Retina (tissue), 1 donor: ENCODE measurements at places on chromosomes 12 and 14.
A peak's percentile ranks its signal among the peaks of the same experiment; 100 is the strongest.

DNA sequence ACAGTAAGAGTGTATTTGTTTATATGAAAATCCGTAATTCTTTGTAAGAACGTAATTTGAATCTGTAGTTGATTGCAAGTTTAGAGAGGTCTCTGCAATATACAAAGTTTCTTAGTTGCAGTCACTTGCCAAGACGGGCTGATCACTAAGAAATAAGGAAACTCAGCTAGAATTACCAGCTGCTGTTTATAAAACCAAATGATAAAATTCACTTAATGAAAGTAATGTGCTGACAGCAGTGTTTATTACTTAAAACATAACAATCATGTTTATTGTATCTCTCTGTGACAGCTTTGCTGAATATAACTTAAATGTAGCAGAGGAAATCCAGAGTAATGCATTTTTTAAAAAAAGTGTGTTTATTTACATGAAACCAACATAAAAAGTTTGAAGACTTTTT, 31.2 kb downstream of the SRGAP1 start:
- no peak for DNase-seq

- no peak for DNase-seq
These were observed 53.6 kb downstream of the EIF2S3B start for GRCh38 chr12:10559244-10559643.

DNA sequence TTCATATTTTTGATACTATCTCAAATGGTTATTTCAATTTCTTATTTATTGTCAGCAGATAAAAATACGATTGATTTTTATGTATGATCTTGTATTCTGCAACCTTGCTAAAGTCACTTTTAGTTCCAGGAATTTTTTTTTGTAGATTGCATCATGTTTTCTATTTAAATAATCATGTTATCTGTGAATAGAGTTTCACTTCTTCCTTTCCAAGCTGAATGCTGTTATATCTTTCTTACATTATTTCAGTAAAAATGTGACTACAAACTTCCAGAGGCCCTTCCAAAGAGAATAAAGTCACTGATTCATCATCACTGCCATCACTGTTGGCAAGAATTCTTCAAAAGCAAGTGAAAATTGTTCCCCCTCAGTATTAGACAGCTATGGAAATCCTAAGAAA, 104.7 kb upstream of the RAP1B start:
- no peak for DNase-seq

- DNase-seq = no peak
These were observed 47.6 kb upstream of the BDKRB2 start for GRCh38 chr14:96156804-96157760.

DNA sequence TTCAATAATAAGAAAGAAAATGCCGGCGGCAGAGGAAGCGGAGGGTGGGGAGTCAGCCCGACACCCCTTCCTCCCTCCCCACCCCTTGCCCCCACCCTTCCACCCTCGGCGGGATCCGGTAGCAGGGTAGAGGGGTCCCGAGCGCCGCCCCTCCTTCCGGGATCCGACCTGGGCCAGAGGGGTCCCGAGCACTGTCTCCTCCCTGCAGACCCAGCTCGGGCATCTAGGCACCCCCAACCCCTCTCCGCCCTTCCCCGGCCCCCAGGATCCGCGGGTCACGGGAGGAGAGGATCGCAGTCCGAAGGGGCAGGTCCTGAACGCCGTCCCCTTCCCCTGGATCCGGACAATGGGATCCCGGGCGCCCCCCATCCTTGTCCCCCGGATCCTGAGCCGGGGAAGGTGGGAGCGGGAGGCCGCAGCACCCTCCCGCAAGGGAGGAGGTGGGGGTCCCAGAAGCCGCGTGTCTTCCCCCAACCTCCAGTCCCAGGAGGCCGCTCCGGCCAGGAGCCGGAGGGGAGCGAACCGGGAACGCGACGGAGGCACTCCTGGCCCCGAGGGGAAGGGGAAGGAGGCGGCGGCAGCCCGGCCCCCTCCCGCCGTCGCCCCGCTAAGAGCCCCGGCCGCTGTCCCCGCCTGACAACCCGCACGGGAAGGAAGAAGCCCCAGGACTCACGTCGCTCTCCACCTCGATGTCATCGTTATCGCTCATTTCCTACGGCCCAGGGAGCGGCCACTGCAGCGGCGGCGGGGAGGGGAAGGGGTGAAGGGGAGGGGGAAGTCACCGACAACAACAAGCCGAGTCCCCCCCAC, 481 bp downstream of the MAX start:
- DNase-seq = peak; percentile 65

- DNase-seq = no peak
These were observed 3.2 kb downstream of the MGST1 start for GRCh38 chr12:16350682-16351081.

GRCh38 chr12:49264466-49264872, 413 bp upstream of the TUBA1C start:
- DNase-seq = peak; percentile 44

- DNase-seq = no peak
These were observed 822.3 kb downstream of the LRFN5 start for GRCh38 chr14:42428996-42429395.

- DNase-seq = no peak
These were observed 762.4 kb downstream of the SLC6A15 start for GRCh38 chr12:84150201-84150600.

- DNase-seq = no peak
These were observed 280.0 kb upstream of the CRY1 start for GRCh38 chr12:107373238-107373809.

DNA sequence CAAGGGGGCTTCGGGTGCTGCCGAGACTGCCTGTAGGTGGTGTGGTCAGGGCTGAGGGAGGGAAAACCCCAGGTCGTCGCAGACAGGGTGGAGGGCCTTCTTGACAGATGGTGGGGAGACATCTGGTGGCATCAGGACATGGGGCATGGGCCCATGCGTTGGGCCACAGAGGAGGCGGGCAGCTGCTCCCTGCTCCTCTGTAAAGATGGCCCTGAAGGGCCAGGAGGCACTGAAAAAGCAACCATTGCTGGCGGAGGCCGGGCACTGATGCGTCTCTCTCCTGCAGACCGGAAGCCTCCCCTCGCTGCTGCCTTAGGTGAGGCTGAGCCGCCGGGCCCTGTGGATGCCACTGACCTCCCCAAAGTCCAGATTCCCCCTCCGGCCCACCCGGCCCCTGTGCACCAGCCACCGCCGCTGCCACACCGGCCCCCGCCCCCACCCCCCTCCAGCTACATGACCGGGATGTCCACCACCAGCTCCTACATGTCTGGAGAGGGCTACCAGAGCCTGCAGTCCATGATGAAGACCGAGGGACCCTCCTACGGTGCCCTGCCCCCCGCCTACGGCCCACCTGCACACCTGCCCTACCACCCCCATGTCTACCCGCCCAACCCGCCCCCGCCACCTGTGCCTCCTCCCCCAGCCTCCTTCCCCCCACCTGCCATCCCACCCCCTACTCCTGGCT, 28.8 kb downstream of the CCNK start:
- no peak for DNase-seq

DNA sequence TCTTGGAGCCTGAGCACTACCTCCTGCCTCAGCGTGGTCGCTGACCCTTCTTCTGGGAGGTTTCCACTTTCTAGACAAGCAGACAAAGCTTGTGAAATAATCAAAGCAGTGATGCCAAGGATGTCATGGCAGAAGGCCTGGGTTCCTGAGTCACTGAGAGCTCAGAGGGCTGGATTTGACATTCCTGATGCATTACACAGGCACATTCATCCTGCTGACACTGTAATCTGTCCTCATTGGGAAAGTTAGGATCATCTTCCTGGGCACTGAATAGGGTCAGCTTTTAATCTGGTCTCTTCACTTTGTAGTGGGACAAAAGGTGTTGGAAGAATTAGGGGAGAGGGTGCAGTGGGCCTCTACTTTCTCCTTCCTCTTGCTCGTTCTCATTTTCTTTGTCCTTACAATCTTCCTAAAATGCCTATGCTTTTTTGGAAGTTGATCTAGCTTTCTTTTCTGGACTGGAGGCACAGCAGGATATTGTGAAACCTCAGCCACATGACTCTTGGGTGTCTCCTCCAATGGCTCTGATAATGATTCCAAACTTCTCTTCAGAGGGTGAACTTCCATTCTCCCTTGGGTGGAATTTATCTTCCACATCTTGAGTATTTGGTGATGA, 29.6 kb downstream of the EEA1 start:
- DNase-seq = no peak

DNA sequence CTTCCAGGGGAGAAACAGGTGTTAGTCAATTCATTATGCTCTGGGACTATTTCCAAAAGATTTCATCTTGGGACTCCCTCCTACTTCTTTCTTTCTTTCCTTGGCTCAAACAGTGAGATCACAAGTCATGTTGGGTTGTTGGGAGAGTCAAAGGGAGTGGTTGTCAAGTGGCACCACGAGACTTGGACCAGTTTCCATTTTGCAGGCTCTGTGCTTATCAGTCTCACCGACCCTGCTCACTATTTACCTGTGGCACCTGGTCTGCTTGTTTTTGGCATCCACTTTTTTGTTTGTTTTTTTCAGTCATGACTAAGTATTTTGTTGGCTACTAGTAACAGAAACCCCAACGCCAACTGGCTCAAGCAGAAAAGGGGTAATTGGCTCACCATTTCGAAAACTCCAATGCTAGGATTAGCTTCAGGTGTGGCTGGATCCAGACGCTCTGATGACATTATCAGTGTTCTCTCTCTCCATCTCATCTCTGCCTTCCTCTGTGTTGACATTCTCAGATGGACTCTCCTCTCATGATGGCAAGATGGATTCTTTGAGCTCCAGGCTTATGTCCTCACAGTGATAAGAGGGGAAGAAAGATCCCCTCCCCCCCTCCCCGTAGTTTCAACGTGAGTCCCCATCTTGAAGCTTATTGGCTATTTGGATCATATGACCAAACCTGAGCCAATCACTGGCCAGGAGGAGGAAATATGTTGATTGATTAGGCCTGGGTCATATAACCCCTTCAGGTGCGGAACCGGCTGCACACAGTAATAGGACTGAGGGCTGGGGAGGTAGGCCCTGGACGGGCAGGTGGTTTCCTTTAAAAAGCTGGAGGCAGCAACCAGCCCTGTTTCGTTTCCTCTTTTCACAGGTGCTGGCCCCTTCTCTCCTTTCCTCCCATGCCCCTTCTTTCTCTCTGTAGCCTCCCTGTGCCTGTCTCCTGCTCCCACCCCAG, 84.2 kb downstream of the AACS start:
- no peak for DNase-seq

DNA sequence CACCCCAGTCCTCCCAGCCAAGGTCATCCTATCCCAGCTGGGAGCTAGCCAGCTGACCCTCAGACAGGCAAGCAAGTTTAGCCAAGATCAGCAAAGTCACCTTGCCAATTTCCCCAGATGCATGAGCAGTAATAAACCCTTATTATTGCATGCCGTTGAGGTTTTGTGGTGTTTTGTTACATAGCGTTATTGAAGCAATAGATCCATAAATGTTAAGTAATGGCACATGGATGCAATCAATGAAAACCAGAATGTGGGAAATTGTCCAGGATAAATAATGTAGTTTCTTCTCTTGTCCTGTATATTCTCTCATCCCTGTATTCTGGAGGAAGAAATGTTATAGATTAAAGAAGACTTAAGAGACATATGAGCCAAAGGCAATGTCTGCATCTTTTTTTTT, 18.0 kb upstream of the TMEM260 start:
- DNase-seq = no peak

DNA sequence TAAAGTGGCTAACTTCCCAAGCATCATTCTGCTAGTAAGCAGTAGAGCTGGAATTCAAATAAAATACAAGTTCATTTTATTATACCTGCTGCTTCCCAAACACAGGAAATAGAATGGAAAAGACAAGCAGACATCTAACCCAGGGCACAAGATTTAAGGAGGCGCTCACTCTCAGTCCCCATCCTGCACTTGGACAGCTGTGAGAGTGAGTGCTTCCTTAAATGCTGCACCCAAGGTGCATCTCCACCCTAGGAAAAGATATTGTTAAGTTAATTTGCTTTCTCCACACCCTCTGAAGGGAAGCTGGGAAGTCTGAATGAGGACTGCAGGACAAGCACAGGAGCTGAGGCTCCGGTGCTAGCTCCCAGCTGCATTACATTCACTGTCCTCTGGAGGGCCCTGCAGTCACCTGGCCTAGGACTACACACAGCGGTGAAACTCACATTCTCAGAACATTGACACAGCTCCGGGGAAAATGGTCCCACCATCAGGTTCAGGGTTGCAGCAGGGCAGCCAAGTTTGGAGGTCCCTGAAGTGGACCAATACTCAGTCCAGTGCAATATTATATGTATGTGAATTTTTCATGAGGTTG, 14.2 kb downstream of the HEBP1 start:
- DNase-seq = no peak

DNA sequence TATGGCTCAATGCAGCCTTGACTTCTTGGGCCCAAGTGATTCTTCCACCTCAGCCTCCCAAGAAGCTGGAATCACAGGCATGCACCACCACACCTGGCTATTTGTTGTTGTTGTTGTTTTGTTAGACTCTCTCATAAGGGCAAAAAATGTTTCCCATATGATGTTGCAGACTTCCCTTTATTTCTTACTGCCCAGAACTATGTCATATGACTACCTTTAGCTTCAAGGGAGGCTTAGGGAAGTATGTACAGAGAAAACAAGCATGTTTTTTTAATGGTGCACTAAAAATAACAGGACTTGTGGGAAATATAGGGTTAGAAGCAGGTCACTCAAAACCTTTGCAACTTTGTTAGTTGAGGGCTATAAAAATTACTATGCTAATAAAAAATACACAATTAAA, 4.3 kb upstream of the GPR19 start:
- DNase-seq = no peak

- no peak for DNase-seq
These were observed 26.5 kb upstream of the CRADD start for GRCh38 chr12:93650626-93651025.
